ENCODE measurements at places on chromosomes 7 and 10.
A peak's percentile ranks its signal among the peaks of the same experiment; 100 is the strongest.

- no peaks in the 10 kb centered on the region for H3K27me3 ChIP-seq
- peak overlapping the region; percentile 16 for H3K4me3 ChIP-seq
- DNase-seq: no peak
- peaks cover 17% of the 10 kb centered on the region for H3K4me1 ChIP-seq
Measured at GRCh38 chr10:90977162-90977854, 56.4 kb upstream of the ANKRD1 start.

DNA sequence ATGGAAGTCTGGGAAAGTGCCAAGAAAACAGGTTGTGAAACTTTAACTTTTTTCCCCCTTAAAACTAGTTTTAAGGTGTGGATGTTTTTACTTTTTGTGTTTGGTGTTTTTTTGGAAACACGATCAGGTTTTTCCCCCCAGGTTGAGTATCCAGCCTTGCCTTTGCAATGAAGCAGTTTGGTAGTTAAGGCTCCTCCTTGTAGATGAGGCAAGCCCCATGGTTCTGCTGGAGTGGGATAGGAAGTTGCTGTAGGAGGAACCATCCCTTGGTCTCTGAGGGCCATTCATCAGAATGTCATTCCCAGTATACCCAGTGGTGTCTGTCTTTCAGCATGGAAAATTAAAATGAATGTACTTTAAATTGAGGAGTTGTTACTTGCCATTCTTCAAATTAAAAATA is 2.7 kb downstream of the CUL1 start:
- no peaks in the 10 kb centered on the region for H3K36me3 ChIP-seq
- no peak for DNase-seq
- H3K27me3 ChIP-seq: no peaks in the 10 kb centered on the region
- peak overlapping the region; percentile 19 for H3K27ac ChIP-seq
- H3K4me1 ChIP-seq: peaks cover 67% of the 10 kb centered on the region

DNA sequence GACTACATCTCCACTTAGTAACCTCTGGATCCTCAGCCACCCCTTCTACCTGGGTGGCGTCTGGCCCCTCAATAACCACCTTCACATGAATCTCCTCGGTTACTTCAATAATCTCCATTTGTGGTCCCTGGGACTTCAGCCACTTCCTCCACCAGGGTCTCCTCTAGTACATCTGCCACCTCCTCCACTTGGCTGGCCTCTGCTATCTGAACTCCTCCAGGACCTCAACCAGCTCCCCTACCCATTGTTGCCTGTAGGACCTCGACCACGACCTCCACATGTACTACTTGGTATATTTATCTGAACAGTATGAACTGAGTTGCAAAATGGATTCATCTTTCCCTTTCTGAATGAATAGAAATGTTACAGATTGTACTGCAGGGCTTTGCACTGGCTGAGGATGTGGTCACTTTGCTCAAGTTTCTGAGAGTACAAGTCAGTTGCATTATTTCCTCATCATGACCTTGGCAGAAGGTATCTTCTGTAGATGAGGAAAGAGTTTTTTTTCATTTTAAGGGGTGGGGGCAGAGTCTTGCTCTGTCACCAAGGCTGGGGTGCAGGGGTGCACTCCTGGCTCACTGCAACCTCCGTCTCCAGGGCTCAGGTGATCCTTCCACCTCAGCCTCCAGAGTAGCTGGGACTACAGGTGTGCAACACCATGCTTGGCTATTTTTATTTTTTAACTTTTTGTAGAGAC is 36.0 kb downstream of the MAT1A start:
- H3K4me3 ChIP-seq: no peak overlapping the region
- no peaks in the 10 kb centered on the region for H3K4me1 ChIP-seq
- no peak for DNase-seq
- H3K27me3 ChIP-seq: peaks cover 14% of the 10 kb centered on the region

DNA sequence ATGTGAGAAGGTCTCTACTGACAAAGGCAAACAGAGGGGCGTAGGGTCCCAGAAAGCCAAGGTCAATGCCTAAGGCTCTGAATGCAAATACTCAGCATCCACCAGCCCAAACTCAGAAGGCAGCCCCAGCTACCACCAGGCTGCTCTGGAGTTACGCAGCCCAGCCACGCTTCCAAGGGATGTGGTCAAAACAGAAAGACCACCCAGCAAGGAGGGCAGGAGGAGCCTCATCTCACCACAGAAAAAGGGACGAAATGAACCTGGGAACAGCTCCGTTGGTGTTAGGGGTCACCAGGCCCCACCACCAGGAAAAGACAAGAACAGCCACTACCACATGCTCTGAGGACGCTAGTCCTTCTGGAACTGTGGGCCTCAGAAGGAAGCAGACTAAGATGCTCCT is 65.1 kb downstream of the CTBP2 start:
- H3K27me3 ChIP-seq: peaks cover 46% of the 10 kb centered on the region
- H3K4me1 ChIP-seq: no peaks in the 10 kb centered on the region
- H3K27ac ChIP-seq: no peak overlapping the region
- H3K36me3 ChIP-seq: no peaks in the 10 kb centered on the region

GRCh38 chr10:50260791-50261281 is 9.5 kb upstream of the ASAH2 start:
- peak overlapping the region; percentile 84 for H3K4me3 ChIP-seq
- H3K4me1 ChIP-seq: peaks cover 25% of the 10 kb centered on the region
- peaks cover 49% of the 10 kb centered on the region for H3K27me3 ChIP-seq
- H3K36me3 ChIP-seq: peaks cover 17% of the 10 kb centered on the region
- peak; percentile 57 for DNase-seq

Data from naive B cell (primary cell).